ENCODE measurements at places on chromosomes 5 and 9.
A peak's percentile ranks its signal among the peaks of the same experiment; 100 is the strongest.

GRCh38 chr5:1793966-1794900 lies 5.4 kb downstream of the MRPL36 start:
- DNase-seq, result no peak

GRCh38 chr5:150789943-150790611 lies 11.5 kb downstream of the SMIM3 start:
- peak; percentile 34 for DNase-seq

GRCh38 chr9:128412120-128412790 lies 8.4 kb upstream of the CERCAM start:
- DNase-seq, result no peak

DNA sequence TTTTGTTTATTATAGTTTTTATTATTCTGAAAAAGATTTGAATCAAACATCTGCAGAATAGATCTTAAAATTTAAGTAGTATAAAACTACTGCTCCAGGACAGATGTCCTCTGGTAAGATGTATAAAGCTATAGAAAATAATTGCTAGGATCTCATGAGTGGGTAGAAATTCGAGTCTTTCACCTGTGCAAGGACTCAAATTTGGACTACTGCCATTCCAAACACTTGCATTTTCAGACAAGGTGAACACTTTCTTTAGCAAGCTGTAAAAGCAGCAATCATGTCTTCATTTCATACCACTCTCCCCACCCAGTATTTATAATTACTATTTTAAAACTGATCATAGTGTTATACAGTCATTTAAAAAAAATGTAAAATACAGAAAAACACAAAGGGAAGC lies 20.7 kb downstream of the SKP2 start:
- no peak for DNase-seq

DNA sequence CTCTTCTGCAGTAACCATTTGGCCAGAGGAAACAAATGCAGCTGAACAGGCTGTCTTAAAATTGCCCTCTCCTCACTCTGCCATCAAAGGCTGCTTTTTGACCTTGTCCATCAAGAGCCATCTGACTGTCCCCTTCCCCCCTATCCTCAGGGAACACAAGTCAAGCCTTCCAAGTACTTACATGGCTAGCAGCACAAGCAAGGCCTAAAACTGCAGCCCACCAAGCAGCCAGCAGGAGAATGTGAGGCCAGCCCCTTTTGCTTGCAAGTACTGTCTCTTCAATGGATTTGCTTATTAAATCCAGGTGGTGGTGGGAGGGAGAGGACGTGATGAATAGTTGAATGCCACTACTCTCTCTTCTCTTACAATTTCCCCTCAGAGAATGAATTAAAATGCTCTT lies 83.5 kb downstream of the HTR1A start:
- no peak for DNase-seq

DNA sequence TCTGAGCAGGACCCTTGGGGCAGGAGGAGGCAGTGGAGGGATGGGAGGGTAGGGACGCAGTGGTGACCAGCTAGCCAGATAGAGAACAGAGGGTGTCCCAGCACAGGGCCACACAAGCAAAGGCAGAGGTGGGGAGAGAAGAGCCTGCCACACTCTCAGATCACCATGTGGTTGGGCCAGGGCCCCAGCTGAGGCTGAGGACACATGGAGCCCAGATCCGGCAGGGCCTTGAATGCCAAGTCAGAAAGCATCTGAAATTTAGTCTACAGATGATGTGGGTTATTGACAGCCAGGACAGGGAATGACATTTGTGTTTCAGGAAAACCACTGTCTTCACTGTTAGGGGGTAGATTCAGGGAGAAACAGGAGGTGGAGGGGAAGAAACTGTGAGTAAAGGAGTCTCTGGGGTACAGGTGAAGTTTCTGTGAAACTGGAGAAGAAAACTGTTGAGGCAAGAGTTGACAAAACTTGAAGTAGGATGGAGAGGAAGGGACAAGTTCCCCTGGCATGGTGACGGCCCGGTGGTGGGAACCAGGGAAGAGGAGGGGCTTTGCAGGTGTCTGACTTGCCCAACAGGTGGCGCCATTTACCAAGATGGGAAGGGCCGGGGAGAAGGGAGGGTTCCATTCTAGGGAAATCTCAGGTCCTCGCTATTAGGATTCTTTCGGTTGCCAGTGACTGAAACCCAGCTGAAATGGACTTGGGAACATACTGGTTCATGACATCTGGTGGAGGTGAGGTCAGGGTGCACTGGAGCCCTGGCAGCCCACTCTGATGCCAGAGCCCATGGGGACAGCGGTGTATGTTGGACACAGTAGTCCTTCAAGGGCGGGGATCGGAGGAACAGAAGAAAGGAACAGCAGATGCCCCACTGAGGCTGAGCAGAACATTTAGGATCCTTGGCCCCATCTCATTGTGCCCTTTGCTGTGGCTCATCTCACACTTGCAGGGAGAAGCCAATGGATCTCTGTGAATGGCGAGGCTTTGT lies 100.1 kb downstream of the KCNIP1 start:
- DNase-seq, result no peak

All from thoracic aorta (tissue), 2 donors.